Stimulated activated CD4-positive, alpha-beta T cell treated with anti-CD3 and anti-CD28 coated beads, Interleukin-15, amount 100 ng/mL, for 1 hour (primary cell): ENCODE measurements at places on chromosomes 3 and 15.

GRCh38 chr3:171353423-171353822 lies 106.8 kb downstream of the TNIK start:
- no peak for DNase-seq

DNA sequence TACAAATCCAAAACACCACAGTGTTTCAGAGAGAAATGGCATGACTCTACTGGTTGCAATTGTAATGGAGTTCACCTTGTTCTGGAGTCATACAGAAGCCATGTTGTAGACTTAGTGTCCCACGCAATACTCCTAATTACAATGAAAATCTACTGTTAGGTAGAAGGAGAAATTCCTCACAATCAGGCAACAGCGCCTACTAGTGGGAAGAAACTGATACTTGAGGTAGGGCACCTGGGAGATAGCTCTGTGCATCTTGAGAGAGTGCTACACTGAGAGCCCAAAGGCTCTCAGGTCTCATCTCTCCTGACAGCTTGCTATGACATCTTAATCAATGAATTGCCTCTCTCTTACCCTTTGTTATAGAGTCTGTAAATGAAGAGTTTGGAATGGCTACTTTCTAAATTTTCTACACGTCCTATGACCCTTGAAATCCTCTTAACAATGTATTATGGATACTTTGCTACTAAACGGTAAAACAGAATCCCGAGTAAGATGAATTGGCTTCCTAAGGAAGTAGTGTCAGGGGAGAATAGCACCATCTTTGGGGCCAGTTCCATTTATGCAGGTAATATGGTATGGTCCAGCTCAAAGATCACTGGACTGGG lies 422.7 kb upstream of the TPRG1 start:
- no peak for DNase-seq

GRCh38 chr3:109336291-109336861 lies 970 bp downstream of the DPPA4 start:
- DNase-seq, result no peak

- DNase-seq, result no peak
These were observed 21.9 kb downstream of the IL20RB start for GRCh38 chr3:136979684-136980083.

DNA sequence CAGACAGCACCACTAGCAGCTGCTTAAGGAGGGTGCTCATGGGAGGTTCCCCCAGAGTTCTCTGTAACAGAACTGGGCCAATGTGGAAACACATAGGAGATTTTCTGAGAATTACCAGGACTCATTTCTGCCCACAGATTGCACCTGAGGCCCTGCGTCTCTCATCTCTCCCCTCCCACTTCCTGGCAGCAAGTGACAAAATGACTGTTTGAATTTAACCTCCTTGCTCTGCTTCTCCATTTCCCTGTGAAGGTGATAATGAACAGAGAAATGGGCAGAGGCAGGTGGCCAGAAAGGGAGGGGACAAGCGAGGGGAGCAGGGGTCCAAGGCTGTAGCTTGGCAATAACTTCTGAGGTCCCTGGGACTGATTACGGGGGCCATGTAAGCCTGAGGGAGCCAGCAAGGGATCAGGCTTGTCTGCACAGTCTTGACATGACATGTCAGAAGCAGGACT lies 8.0 kb downstream of the EPHB1 start:
- no peak for DNase-seq

GRCh38 chr15:92599394-92599970 lies 56.1 kb downstream of the FAM174B start:
- DNase-seq, result no peak
